ENCODE measurements at places on chromosomes 4 and X.

GRCh38 chr4:140212646-140213045, 58.7 kb upstream of the MAML3 start:
- no peak for DNase-seq

GRCh38 chr4:147582386-147583060, 34.7 kb upstream of the TMEM184C start:
- DNase-seq = no peak

DNA sequence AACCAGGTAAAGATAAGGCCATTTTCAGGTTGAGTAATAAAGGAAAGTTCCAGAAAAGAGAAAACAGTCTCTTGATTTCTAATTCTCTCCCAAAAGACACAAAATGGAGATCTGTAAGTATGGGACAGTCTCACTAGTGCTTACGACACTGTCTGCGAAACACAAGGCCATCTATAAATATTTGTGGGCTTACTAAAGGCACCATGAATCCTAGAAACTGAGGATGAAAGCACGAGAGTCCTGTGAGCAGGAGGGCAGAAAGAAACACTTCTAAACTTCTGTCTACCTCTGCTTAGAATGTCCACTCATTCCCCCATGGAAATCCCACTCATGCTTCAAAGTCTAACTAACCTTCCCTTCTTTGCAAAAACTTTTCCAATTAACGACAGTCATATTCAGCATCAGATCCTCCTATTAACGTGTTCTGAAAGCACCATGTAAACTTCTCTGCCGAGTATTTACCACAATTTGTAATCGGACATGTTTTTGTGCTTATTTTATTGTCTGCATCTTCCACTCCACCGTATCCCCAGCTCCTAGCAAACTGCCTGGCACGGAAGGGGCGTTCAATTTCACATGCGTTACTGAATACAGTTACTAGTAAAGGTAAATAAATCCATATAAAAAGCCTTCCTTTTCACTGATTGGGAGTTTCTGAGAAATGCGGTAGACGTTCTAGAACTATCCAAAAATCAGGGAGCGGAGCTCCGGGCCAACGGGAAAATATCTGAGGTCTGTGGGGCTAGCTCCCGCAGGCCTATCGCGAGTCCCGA, 665 bp downstream of the PSMD10 start:
- DNase-seq = no peak

GRCh38 chrX:68824565-68825125, 4.2 kb upstream of the EFNB1 start:
- DNase-seq = no peak

GRCh38 chr4:158193171-158193749, 17.0 kb upstream of the TMEM144 start:
- no peak for DNase-seq

GRCh38 chrX:11430271-11430670, 137.1 kb downstream of the AMELX start:
- no peak for DNase-seq

- DNase-seq = no peak
Observed at GRCh38 chr4:129437347-129437746, 341.4 kb downstream of the C4orf33 start.

- DNase-seq = no peak
Observed at GRCh38 chr4:178811356-178811755, 1369.1 kb upstream of the AGA start.

DNA sequence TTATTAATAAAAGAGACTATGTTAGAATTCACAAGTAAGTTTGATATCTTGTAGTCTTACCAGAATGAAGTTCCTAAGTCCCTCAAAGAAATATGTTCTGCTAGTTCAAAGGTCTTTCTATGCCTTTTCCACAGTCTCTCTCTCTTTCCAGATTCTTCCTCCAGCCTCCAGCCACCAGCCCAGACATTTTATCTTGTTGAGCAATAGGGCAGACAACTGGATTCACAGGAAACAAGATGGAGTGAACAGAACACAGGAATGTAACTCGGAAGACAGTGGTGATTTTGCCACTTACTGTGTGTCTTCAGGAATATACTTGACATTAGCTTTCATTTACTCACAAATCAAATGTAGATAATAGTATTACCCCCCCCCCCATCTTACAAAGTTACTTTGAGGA, 17.1 kb upstream of the CPEB2 start:
- DNase-seq = no peak

- DNase-seq = no peak
Observed at GRCh38 chrX:151970661-151971060, 3.8 kb downstream of the GABRE start.

DNA sequence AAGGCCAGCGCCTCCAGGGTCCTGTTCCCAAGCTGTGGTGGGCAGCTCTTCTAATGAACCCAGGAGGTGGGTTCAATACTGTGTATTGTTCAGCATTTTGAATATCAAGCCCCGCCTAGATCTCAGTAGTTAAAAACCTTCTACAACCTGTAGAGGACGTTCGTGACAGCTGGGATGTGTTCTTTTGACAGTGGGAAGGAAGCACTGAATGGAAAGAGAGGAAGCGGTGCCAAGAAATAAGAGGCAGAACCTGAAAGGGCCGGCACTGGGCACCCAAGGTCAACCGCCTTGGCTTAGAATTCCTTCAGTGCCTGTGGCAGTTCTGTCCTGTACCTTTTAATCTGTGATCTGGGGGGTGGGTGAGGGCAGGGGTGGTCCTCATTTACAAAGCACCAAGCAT, 73.1 kb downstream of the CC2D2A start:
- no peak for DNase-seq

DNA sequence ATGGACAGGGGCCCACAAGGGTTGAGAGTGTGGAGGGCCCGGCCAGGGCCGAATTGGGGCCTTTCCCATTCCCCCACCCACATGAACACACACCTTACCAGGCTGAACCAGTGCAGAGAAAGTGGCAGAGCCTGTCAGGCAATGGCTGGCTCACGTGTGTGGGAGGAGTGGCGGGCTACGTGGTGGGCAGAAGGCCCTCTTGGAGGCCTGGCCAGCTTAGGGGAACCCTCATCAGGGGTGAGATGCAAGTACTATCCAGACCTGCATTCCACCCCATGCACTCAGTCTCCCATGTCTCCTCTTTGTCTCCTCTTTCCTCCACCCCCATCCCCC, 965 bp downstream of the TCEAL4 start:
- DNase-seq = no peak

DNA sequence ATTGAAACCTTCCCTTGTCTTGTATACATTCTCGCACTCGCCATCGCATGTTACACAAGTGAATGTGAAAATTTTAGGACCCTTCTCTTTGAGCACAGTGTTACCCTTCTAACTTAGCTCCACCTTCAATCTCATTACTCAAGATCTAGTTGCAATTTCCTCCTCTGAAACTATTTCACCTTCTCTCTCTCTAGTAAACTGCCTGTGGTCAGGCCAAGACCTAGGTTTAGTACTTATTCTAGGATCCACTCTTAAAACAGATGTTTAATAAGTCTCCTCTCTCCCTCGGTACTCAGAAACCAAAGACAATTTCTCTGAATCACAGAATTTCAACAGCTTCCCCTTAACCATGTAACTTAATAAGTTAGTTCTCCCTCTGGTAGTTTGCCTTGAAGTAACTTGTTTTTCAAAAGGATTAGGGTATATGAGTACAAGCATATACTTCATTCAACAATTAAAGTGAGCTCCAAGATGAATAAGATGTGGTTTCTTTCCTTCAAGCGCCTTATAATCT, 156.0 kb downstream of the SH3KBP1 start:
- DNase-seq = no peak

DNA sequence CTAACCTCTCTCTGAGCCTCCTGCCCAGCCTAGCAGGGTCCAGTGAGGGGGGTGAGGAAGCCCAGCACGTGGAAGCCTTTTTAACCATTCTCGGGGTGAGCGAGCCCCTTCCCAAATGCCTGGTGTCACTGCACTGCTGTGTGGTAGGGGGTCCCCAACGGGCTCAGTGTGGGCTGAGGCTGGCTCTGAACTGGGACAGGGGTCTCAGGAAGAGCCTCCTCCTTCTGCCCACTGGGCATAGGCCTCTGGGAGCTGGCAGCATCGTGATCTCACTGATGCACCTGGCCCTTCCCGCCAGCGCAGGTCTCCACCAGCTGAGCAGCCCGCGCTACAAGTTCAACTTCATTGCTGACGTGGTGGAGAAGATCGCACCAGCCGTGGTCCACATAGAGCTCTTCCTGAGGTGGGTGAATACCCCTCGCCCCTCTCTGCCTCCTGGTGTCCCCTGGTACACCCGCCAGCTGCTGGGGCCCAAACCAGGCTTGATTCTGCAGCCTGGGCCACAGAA, 12.6 kb downstream of the HTRA3 start:
- DNase-seq = no peak

DNA sequence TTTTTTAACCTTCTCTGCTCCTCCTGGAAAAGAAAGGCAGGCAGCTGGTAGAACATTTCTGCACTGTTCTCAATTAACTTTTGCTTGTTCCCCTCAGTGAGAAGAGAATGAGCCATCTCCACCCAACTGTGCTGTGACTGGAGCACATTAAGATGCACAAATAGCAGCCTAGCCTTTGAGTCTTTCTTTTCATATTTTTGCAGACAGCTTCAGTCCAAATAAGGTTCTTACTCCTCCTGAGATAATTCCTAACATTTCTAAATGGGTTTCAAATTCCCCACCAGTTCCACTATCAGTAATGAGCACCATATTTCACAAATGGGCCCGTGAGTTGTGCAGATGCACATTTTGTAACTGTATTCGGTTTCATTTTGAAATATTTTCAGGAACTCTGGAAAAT, 118.6 kb downstream of the SPCS3 start:
- no peak for DNase-seq

DNA sequence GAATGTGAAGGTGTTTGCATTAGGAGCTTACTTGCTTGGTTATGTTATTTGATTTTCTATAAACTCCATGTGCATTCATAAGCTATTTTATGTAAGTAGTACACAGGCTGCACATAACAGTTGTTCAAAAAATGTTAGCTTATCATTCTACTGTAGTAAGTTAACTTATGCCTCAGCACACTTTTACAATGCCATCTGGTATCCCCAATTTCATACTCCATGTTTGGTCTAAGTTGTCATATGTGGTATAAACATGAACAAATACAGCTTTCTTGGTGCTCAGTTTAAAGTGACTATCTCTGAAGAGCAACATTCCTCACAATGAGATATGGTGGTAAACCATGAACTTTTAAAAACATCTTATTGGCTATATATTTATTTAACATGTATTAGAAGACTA, 104.3 kb upstream of the LEF1 start:
- no peak for DNase-seq

- DNase-seq = peak; percentile 53
Observed at GRCh38 chrX:153875391-153876111, 10.4 kb downstream of the L1CAM start.

- no peak for DNase-seq
Observed at GRCh38 chr4:67580577-67580976, 22.1 kb downstream of the STAP1 start.

GRCh38 chrX:30573125-30573524, 4.4 kb downstream of the TASL start:
- no peak for DNase-seq

DNA sequence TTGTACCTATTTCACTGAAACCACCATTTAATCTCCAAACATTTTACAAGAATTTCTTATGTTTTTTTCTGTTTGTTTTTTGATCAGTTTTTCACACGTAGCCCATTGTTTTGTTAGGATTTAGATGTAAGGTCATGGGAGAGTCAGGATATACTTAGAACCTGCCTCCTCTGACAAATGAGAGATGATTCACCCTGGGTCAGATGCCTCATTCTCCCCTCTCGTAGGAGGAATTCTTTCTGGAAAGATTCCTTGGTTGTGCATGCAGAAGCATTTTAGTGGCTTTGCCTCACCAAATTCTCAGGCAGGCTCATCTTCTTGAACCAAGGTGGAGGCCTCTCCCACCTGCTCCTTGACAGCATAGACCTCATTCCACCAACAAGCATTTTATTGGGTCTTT, 599.3 kb downstream of the SPRY1 start:
- DNase-seq = no peak

DNA sequence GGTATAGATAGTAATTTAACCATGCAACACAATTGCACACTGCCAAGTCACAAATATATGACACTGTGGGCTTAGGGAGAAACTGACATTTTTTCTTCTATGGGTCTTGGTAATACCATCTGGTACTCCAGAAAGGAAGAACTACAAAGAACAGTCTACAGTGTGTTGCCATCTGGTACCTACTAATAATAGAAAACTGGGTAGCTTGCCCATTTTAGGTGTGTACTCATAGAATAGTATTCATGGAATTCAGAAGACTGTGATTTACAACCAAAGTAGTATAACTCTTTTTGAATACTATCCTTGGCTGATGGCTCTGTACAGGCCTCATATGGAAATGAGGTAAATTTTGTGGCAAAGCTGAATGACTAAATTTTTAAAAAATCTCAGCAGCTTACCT, 132.6 kb upstream of the RPS6KA6 start:
- no peak for DNase-seq

DNA sequence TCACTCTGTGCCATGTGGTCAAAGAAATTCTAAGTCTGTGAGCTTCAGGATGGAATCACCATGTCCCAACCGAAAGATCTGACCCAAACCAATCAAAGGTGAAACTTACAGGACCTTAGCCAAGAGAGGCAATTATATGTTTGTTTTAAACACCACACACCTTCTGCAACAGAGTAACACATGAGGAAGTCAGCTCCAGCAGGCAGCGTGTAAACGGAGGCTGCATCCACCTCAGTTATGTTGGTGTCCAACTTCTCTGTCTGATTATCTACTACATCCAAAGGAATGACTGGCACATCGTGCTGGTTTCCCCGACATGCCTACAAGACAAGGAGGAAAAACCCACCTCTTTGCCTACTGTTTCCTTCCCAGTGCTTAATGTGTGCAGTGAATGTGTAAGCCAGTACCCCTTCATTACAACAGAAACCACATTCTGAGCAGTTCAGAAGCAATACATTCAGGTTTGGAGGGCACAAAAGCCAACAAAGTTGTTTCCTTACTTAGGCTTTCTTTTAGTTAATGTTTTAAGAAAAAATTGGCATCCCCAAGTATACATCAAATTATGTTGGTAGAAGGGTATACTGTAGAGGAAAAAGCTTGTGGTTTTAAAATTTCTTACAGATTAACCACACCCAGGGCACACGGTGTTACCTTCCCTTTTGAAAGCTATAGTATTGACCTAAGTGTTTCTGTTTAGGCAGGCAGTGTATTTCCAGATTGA, 12.4 kb downstream of the CASP6 start:
- no peak for DNase-seq

GRCh38 chrX:119573840-119574393, 446 bp upstream of the UBE2A start:
- DNase-seq = no peak

DNA sequence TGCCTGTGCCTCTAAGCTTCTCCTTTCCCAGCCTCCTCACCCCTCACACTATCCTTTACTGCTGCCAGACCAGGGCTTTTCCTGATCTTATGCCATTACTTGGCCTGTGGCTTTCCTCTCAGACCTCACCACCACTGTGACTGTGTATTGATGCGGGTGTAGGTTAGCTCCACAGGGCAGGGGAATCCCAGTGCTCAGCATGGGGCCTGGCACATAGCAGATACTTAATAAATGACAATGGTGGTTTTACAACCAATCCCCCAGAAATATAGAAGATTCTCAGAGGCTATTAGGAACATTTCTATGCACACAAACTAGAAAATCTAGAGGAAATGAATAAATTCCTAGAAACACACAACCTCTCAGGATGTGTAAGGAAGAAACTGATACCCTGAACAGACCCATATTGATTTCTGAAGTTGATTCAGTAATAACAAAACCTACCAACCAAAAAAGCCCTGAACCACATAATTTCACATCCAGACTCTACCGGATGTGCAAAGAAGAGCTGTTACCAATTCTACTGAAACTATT, 129.6 kb upstream of the QRFPR start:
- no peak for DNase-seq

- DNase-seq = no peak
Observed at GRCh38 chr4:21522296-21522695, 426.3 kb downstream of the KCNIP4 start.

Measured in glutamatergic neuron (in vitro differentiated cells).